ENCODE measurements at places on chromosomes 13 and 19.

GRCh38 chr19:43078311-43078710 lies 4.2 kb downstream of the PSG2 start:
- DNase-seq: no peak

DNA sequence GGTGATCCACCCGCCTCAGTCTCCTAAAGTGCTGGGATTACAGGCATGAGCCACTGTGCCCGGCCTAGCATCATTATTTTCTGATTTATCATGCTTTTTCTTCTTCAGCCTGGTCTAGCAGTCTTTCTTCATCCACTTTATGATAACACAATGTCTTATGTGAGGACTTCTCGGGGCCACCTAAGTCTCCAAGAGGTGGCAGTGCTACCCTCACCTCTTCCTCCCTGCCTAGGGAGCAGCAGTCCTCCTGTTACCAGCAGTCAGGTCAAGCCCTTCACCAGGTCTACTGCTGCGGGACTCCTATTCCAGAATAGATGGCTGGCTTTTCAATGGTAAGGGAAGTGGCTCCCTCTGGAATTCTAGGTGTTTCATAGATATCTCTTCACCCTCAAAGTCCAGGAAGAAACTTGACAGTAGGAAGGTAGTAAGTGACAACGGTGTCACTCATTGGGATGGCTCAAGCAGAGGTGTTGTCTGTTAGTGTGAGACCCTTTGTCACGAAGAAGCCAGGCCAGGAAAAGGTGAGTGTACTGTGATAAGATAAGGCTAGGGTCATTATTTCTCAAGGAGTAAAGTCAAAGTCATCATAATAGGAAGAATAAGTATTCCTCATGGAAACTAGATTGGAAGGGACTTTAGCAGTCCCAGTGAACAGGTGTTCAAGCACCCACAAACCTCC lies 164.0 kb downstream of the KLF5 start:
- no peak for DNase-seq

DNA sequence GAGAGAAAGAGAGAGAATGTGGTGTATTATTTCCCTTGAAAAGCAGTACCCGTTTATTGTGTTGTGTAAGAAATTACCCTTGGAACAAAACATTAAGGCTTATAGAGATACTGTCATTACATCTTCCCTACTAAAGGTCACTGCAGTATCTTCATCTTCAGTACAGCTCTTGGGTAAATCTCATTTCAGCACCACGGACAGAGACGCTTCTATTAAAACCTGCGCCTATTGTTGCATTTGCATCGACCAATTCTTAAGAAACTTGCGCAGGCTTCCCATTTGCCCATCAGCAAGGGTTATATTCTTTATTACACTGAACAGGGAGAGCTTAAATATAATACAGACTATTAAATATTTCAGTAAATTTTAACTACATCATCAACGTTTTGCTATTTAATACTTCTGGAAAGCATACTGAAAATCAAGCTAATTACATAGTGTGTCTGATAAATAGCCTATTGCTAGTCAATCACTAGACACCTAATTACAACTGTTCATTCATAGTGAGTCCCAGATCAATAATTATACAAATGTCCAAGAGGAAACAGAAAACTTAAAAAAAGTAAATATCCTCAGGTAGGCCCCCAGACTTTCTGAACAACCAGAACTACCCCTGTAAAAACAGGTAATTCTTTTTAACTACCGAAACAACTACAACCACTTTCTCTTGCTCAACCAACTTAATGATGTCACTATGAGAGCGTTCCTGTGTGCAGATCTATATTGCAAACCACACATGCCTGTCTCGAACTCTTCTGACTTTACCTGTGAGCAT lies 350.6 kb downstream of the LIG4 start:
- DNase-seq: no peak

DNA sequence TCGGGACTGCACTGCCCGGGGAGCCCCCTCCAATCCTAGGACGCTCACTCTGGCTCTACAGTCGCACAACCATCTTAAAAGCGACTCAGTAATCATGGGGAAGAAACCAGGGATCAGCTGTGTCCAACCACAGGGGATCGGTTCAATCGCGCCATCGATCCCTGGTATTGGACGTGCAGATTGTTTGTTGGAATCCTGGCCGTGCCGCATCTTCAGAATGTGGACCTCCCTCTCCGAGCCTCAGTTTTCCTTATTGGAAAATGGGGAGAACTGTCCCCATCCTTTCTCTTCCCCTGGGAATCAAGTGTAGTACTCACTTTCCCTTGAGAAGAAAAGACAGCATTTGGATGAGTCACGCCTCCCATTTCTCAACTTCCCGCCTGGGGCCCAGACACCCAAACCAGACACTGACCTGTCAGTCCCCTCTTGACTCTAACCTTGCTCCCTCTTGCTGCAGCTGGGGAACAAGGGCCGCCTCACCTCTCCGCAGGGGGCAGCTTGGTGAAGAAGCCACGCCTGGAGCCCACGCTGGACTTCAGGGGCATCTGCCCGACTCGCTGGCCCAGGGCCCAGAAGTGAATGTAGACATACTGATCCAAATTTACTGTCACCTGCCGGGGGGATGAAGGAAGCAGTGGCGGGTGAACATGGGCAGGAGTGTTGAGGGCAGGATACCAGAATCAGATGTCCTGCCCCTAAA lies 17.6 kb downstream of the EMP3 start:
- no peak for DNase-seq

- peak; percentile 60 for DNase-seq
Observed at GRCh38 chr13:39612023-39612637, 9.1 kb upstream of the LHFPL6 start.

GRCh38 chr19:4042731-4043082 lies 24.0 kb downstream of the ZBTB7A start:
- no peak for DNase-seq
